ENCODE measurements at places on chromosomes 11 and 22. TPM values are rescaled to one million over a fixed set of nuclear protein-coding genes. Genes with fewer than 3 reads are reported as not detected.

Gene ACTN3
- not detected for total RNA-seq

Gene PLAAT5
- 4.0 TPM for total RNA-seq

Gene ARHGAP20
- 0.38 TPM for total RNA-seq

Gene CTSF
- 59.3 TPM for total RNA-seq

Gene ACCS
- 6.3 TPM for total RNA-seq

Gene C1QTNF4
- total RNA-seq, result 0.48 TPM

Gene NAALAD2
- 1.2 TPM for total RNA-seq

Gene CCDC117
- 12.0 TPM for total RNA-seq

Gene BAIAP2L2
- 0.24 TPM for total RNA-seq

Gene RAG2
- not detected for total RNA-seq

Gene CD248
- total RNA-seq, result 15.7 TPM

Gene NAALADL1
- 3.1 TPM for total RNA-seq

Gene CCDC34
- total RNA-seq, result 3.6 TPM

Gene USP2
- total RNA-seq, result 136 TPM

Gene OR51B4
- not detected for total RNA-seq

Gene OR8D4
- total RNA-seq, result not detected

Measured in Right ventricle myocardium superior (tissue), 1 donor.